Stimulated activated CD8-positive, alpha-beta memory T cell treated with anti-CD3 and anti-CD28 coated beads, Interleukin-2, amount 100 ng/mL, for 1 hour (primary cell): ENCODE measurements at places on chromosomes 5 and 9.

DNA sequence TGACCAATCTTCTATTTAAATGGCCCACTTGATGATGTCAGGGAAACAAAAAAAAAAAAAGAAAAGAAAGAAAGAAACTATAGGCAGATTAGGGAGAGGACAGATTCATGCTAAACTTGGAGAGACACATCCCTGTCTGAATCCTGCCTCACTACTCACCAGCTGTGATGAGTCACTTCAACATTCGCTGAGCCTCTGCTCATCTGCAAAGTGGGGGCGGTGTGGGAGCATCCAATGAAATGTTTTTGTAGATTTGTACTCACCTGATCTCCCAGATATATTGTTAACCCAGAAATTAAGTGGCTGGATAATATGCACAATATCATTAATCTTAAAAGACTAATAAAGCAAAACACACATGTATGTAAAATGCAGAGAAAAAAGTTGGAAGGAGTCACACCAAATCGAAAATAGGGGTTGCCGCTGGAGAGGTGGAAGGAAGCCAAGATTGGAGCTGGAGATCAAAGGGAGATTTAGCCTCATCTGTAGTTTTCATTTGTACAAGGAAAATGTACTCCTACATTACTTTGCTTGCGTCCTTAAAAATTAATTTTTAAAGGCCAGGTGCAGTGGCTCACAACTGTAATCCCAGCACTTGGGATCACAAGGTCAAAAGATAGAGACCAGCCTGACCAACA, 17.0 kb upstream of the ERGIC1 start:
- no peak for DNase-seq

- no peak for DNase-seq
Observed at GRCh38 chr5:131684051-131684450, 49.0 kb upstream of the RAPGEF6 start.

DNA sequence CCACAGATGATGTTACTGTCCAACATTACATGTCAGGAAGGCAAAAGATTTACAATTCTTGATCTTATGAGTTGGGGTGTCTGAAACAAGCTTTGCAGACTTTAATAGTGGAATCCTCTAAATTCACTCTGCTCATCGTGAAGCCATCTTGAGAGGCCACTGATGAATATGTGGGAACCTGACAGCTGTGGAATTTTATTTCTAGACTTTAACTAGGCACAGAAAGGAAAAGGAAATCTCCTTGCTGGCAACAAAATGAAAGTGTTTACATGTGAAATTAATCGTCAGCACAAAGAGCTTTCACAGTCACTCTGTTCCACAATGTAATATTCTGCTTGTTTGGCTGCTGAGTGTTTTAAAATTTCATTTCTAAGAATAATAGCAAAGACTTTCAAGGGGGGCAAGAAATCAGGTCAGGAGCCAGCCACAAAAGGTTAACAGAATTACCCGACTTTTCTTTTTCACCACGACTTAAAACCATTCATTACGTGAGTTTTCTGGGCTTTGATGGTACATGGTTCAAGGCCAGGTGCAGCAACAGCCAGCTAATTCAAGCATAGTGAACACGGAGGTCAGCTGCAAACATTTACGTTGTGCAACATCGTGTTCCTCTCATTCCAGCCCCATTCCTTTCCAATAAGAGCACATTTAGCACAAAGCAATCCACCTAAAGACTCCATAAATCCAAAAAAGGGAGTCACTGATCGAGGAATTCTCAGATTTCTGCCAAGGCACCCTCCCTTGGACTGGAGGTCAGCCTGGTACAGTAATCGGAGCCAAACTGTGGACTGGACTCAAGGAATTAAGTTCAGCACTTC, 14.6 kb downstream of the NREP start:
- no peak for DNase-seq

- no peak for DNase-seq
Observed at GRCh38 chr9:107386396-107386795, 103.2 kb downstream of the KLF4 start.

- DNase-seq = no peak
Observed at GRCh38 chr5:143241892-143242291, 161.6 kb downstream of the NR3C1 start.

DNA sequence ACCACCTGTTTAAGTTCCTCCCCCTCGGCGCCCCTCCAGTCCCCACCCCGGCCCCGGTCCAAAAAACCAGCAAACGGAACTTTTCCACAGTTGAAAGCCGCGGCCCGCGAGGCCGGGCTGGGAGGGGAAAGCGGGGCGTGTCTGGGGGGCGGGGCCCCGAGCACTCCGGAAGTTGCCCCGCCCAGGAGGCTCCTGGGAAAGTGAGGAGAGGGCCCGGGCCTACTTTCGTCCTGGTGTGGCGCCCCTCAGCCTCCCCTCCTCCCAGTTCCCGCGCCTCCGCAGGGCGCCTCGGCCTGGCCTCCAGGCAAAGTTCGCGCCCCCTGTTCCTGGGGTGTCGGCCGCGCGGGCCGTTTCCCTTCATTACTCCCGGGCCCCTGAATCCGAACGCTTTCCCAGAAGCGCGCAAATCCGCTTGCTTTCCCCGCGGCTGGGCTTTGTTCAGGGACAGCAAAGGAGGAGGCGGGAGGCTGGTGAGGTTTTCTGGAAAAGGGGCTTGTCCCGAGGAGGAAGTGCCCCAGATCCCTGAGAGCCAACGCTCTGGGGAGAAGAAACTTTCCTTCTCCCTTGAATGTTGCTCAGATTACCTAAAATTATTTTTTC, 4.5 kb upstream of the DMRT3 start:
- no peak for DNase-seq

DNA sequence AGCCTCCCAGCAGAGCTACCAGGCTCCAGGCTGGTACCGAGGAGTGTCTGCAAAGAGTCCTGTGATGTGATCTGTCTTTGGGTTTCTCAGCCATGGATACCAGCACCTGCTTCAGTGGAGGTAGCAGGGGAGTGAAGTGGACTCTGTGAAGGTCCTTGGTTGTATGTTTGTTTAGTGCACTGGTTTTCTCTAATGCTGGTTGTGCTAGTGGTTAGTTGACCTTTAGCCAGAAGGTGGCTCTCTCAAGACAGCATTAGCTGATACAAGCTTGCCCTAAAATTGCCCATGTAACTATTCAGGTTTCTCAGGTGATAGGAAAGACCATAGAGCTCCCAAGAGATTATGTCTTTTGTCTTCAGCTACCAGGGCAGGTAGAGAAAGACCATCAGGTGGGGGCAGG, 87.2 kb downstream of the MTAP start:
- DNase-seq = no peak

GRCh38 chr5:57676222-57677098, 193.8 kb upstream of the ACTBL2 start:
- DNase-seq = no peak

DNA sequence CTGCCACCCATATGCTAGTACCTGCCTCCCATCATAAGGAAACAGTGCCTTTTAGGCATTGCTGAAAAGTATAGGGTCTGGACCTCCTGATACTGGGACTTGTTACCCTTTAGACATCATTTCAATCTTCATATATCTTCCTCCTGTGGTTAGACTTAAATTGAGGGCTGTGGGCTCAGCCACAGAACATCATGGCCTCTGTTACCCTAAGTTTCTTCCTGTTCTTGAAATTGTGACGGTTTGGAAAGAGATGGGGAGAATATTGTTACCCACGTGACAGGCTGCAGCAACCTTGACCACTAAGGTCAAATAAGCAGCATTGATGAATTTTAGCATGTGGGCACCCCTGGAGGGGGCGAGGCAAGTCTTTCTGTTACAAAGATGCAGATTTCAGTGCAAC, 87.7 kb downstream of the PDE8B start:
- no peak for DNase-seq

GRCh38 chr9:33510262-33511183, 13.5 kb upstream of the ANKRD18B start:
- DNase-seq = no peak

DNA sequence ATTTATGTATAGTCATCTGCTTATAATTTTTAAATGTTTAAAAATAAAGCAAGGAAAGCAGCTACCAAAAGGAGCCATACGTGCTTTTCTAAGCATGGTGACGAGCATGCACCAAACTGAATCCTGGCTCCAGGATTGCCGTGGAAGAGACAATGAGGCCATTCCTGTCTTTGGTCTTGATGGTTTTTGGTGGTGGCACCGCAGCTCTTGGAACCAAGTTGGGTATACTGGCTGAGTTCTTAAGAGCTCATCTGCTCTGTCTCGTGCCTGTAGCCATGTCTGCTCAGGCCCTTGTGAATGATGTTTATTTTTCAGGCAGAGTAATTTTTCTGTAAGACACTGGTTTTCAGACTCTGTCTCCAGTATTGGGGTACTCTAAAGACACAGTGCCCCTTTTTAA, 246.1 kb downstream of the FANCC start:
- DNase-seq = no peak

GRCh38 chr9:129258124-129258822, 80.2 kb upstream of the IER5L start:
- DNase-seq = peak; percentile 82

DNA sequence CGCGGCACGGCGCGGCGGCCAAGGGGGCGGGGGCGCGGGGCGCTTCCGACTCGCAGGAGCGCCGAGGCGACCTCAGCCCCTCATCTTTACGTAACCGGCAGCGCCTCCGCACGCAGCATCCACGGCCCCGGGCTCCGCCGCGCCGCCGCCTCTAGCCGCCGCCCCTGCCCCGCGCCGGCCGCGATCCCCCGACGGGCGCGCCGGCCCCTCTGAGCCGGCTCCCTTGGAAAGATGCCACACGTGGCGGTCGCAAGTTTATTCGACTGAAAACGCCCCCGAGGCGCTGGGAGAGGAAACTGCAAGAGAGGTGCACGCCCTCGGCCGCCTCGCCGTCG, 1.0 kb downstream of the KLF9 start:
- no peak for DNase-seq

DNA sequence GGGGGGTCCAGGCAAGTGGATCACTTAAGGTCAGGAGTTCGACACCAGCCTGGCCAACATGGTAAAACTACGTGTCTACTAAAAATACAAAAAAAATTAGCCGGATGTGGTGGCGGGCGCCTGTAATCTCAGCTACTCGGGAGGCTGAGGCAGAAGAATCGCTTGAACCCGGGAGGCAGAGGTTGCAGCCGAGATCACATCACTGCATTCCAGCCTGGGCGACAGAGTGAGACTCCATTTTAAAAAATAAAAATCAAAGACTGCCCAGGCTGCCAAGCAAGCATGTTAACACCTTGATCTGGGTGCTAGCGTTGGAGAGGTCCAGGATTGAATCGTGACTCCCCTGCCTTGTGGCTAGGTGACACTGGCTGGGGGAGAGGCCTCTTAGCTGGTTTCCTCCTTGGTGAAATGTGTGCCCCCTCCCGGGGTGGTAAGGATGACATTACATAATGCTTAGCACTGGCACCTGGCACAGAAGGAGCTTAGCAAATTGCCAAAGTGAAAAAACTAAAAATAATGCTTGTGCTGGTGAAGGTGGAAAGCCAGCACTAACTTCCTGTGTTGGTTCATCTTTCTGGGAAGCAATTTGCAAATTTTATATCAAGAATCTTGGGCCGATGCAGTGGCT, 2.2 kb upstream of the CIZ1 start:
- DNase-seq = no peak

DNA sequence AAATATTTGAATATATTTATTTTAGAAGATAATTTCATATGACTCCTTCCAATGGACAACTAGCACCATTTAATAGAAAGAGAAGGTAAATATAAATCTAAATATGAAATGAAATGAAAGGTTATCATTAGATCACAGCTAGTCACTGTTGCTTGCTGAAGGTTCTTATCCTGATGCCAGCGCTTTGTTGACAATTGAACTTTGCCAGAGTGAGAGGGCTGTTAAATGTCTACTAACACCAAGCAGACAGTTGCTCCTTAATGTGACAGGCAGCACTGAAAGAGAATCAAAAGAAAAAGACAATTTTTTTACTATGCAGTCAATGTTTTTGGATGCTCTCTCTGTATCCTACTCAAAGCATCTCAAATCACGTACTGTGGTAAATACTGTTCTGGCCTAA, 152.6 kb upstream of the SEMA6A start:
- DNase-seq = no peak

DNA sequence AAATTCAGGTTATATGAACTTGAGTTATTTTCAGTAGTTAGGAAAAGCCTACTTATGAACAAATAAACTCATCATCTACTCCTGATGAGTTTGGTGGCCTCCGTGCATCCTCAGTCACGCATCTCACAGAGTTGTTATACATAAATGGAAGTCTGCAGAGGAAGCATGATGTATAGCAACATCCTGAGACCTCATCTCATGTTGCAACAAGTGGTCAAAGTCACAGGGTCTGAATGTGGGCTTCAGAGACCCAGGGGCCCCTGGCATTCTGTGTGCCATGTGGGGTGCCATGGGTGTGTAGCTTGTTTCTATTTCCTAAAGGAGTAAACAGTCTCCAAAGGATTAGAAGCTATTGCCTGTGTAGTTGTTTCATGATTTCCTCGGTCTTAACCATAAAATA, 216.5 kb downstream of the IRX2 start:
- DNase-seq = no peak

DNA sequence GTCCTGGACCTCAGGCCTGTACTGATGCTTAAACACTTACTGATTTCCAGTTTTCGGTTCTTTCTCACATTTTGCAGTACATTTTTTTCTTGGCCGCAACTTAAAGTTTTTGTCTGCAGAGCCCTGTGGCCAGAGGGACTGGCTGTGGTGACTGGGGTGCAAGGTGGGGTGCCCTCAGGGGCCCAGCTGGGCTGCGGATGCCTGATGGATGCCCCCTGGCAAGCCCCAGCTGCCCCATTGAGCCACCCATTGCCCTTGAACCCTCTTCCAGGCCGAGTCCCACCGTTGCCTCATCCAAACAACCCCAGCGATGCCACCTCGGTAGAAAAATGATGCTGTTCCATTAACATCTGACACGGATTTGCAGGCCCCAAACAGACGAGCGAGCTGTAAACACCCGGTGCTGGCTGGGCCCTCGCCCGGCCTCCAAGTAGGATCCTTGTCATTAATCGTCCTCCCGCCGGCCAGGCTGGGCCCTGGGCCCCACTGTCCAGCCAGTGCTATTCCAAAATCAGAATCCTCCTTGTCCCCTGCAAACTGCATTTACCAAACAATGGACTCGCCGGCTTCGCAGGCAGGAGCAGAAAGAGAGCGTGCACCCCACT, 107.9 kb downstream of the PHF2 start:
- DNase-seq = no peak

- no peak for DNase-seq
Observed at GRCh38 chr5:167730121-167730520, 561.3 kb upstream of the WWC1 start.

- no peak for DNase-seq
Observed at GRCh38 chr5:180607861-180608571, 16.7 kb upstream of the SCGB3A1 start.
